ENCODE measurements at places on chromosomes 6 and 20. TPM values are rescaled to one million over a fixed set of nuclear protein-coding genes. Genes with fewer than 3 reads are reported as not detected.

DNA sequence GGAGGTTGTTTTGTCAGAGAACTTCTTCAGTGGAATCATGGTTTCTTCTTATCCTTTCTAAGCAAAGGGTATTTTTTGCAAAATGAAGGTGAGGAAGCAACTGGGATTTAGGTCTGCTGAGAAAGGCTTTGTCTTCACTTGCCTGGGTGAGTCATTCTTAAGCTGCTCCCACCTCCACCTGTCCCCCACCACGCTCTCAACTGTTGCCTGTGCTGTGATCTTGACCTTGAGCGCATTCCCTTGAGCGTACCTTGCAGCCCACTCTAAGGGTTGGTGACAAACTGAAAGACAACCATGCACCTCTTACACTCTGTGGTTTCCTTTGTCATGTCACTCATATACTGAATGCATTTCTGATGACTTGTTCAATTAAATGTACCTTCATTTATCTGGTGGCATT, 641.1 kb downstream of the RNF144B start:
- no peaks in the 10 kb centered on the region for H3K36me3 ChIP-seq
- H3K4me1 ChIP-seq: no peaks in the 10 kb centered on the region
- no peak overlapping the region for H3K4me3 ChIP-seq
- H3K27me3 ChIP-seq: no peaks in the 10 kb centered on the region
- DNase-seq: no peak
- no peak overlapping the region for H3K27ac ChIP-seq

- no peaks in the 10 kb centered on the region for H3K36me3 ChIP-seq
- H3K4me1 ChIP-seq: no peaks in the 10 kb centered on the region
- DNase-seq: no peak
- H3K27me3 ChIP-seq: peaks cover 3% of the 10 kb centered on the region
- H3K4me3 ChIP-seq: no peak overlapping the region
Observed at GRCh38 chr6:25504661-25505060, 147.4 kb upstream of the SCGN start.

GRCh38 chr6:20212392-20213111, at the start of gene MBOAT1:
TSS of gene MBOAT1 (minus strand) at chr6:20212469. CDS start at chr6:20212234, 235 bp downstream.
- peak; percentile 77 for DNase-seq
- no peaks in the 10 kb centered on the region for H3K36me3 ChIP-seq
- no peaks in the 10 kb centered on the region for H3K27me3 ChIP-seq
- H3K27ac ChIP-seq: peak within 1 kb of the TSS; percentile 94
- peaks cover 41% of the 10 kb centered on the region for H3K4me1 ChIP-seq

- DNase-seq: no peak
- no peaks in the 10 kb centered on the region for H3K27me3 ChIP-seq
- H3K27ac ChIP-seq: peak overlapping the region; percentile 6
- no peaks in the 10 kb centered on the region for H3K36me3 ChIP-seq
- no peak overlapping the region for H3K4me3 ChIP-seq
- H3K4me1 ChIP-seq: peaks cover 8% of the 10 kb centered on the region
Observed at GRCh38 chr20:8454137-8454712, 322.2 kb downstream of the PLCB1 start.

DNA sequence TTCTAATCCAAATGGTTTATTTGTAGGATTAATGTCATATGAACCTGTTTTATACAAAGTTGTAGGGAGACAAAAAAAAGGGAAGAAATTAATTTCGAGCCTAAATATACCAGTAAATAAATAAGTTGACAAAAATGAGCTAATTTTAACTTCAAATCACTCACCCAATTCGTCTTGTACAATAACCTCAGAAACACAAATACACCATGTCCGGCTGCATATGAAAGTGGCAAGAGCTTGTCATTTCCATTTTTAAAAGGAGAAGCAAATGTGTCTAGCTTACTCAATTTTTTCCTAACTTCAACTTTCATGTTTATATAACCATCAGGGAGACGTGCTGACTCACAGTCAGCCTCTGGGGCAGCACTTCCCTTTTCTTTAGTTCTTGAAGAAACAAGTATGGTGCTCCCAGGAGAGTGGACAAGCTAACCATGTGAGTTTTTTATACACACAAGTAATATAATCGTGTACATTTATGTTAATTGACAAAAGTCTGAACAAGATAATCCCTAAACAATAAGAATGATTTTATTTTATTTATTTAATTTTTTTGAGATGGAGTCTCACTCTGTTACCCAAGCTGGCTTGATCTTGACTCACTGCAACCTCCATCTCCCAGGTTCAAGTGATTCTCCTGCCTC, 55.5 kb upstream of the SGK1 start:
- H3K36me3 ChIP-seq: no peaks in the 10 kb centered on the region
- no peak for DNase-seq
- no peak overlapping the region for H3K4me3 ChIP-seq
- H3K4me1 ChIP-seq: peaks cover 30% of the 10 kb centered on the region
- peak overlapping the region; percentile 51 for H3K27ac ChIP-seq

DNA sequence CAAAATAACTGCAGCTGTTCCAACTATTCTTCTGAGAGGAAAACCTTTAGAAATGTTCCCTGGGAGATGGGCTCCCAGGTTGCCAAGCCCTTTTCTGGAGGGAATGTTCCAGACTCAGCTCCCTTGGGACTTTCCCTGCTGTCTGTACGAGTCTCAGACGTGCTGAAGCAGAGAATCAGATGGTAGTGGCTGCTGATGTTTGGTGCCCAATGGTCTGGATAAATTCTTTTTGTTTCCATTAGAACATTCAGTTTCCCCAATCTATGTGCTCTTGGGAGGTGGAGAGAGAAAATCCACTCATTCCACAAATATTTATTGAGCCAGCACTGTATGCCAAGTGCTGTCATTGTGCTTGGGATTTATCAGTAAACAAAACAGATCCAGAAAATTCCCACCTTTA, 40.0 kb downstream of the SNHG17 start:
- no peak overlapping the region for H3K4me3 ChIP-seq
- no peak overlapping the region for H3K27ac ChIP-seq
- no peak for DNase-seq
- no peaks in the 10 kb centered on the region for H3K36me3 ChIP-seq
- peaks cover 12% of the 10 kb centered on the region for H3K27me3 ChIP-seq
- no peaks in the 10 kb centered on the region for H3K4me1 ChIP-seq

DNA sequence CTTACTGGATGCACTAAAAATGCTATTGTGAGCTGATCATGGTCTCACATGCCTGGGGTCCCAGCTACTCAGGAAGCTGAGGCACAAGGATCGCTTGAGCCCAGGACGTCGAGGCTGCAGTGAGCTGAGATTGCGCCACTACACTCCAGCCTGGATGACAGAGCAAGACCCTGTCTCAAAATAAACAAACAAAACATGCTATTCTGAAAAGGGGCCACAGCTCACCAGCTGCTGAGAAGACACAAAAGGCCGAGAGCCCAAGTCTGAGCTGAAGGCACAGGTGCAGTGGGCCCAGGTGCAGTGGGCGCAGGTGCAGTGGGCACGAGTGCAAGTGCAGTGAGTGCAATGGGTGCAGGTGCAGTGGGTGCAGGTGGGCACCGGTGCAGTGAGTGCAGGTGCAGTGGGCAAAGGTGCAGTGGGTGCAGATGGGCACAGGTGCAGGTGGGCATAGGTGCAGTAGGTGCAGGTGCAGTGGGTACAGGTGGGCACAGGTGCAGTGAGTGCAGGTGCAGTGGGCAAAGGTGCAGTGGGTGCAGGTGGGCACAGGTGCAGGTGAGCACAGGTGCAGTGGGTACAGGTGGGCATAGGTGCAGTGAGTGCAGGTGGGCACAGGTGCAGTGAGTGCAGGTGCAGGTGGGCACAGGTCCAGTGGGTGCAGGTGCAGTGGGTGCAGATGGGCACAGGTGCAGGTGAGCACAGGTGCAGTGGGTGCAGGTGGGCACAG, 16.0 kb downstream of the ZBTB46 start:
- H3K4me3 ChIP-seq: no peak overlapping the region
- DNase-seq: no peak
- H3K4me1 ChIP-seq: no peaks in the 10 kb centered on the region
- H3K27ac ChIP-seq: no peak overlapping the region

DNA sequence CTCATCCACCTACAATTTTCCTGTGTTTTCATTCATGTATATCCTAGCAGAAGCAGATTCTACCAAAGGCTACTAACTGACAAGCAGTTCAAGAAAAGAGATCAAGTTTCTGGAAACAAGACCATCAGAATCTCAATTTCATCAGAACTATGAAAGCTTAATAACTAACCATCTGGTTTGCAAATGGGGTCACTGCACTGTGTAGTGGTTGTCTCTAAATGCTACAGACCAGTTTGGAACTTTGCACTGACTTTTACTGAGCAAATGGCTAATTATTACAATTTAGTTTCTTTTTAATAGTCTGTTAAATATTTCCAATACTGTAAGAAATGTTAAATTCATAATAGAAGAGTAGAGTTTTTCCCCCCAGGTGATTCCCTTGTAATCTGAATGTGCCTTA, 64.5 kb downstream of the REPS1 start:
- no peak overlapping the region for H3K4me3 ChIP-seq
- peaks cover 29% of the 10 kb centered on the region for H3K36me3 ChIP-seq
- no peaks in the 10 kb centered on the region for H3K27me3 ChIP-seq
- peaks cover 4% of the 10 kb centered on the region for H3K4me1 ChIP-seq
- no peak overlapping the region for H3K27ac ChIP-seq

DNA sequence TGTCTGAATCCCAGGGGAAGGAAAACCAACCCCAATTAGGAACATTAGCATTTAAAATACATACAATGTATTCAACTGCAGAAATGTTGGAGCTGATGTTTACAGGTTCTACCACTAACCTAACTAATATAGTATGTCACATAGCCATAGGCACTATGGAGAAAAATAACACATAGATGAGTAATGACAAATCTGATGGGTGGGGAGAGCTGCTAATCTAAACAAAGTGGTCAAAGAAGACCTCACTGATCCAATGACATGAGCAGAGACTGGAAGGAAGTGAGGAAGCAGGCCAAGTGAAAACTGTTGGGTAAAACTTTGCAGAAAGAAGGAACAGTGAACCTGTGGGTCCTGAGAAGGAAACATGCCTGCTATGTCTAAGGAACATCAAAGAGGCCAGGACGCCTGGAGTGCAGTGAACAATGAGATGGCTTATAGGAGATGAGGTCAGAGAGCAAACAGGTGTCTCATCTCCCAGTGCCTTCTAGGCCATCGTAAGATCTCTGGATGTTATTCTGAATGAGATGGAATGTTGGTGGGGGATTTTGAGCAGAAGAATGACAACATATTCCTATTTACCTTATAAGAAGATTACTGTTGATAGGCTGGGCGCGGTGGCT, 135.7 kb downstream of the ALDH8A1 start:
- no peak overlapping the region for H3K4me3 ChIP-seq
- H3K36me3 ChIP-seq: no peaks in the 10 kb centered on the region
- H3K4me1 ChIP-seq: no peaks in the 10 kb centered on the region
- H3K27me3 ChIP-seq: peaks cover 7% of the 10 kb centered on the region
- no peak for DNase-seq
- no peak overlapping the region for H3K27ac ChIP-seq

DNA sequence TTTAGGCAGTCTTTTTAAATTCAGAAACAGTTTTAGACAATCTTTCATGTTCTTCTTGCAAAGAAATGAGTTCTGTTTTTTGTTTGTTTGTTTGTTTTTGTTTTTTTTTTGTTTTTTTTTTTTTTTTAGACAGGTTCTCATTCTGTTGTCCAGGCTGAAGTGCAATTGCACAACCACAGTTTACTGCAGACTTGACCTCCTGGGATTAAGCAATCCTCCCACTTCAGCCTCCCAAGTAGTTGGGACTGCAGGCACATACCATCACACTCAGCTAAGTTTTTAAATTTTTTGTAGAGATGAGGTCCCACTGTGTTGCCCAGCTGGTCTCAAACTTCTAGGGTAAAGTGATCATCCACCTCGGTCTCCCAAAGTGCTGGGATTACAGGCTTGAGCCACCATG, 96.2 kb downstream of the OTOR start:
- H3K27me3 ChIP-seq: no peaks in the 10 kb centered on the region
- no peak overlapping the region for H3K27ac ChIP-seq
- DNase-seq: no peak
- H3K4me1 ChIP-seq: no peaks in the 10 kb centered on the region
- no peaks in the 10 kb centered on the region for H3K36me3 ChIP-seq

GRCh38 chr20:48065833-48066232, 280.6 kb upstream of the SULF2 start:
- H3K27me3 ChIP-seq: no peaks in the 10 kb centered on the region
- no peak for DNase-seq
- no peak overlapping the region for H3K4me3 ChIP-seq
- no peaks in the 10 kb centered on the region for H3K36me3 ChIP-seq
- no peak overlapping the region for H3K27ac ChIP-seq

- DNase-seq: no peak
- H3K4me3 ChIP-seq: no peak overlapping the region
- no peak overlapping the region for H3K27ac ChIP-seq
- peaks cover 3% of the 10 kb centered on the region for H3K27me3 ChIP-seq
- H3K36me3 ChIP-seq: no peaks in the 10 kb centered on the region
Observed at GRCh38 chr20:33015700-33016580, 8.4 kb downstream of the BPIFB2 start.

DNA sequence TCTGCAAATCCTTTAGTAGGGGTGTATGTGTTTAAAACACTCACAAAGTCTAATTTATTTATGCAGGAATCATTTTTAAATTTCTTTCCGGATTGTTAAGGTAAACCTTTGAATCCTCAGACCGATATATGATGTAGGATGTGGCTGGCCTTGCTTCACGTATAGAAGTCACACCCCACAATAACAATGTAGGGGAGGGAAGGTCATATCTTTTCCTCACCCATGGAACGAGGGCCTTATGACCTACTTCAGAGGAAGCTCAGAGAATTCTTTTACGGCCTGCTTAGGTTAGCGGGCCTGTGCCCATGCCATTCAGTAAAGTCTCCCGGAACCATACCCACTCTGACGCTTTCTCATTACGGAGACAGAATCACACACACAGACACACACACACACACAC, 102.9 kb downstream of the MAP3K7 start:
- H3K27me3 ChIP-seq: no peaks in the 10 kb centered on the region
- no peak for DNase-seq
- no peak overlapping the region for H3K27ac ChIP-seq
- H3K36me3 ChIP-seq: peaks cover 9% of the 10 kb centered on the region
- H3K4me3 ChIP-seq: no peak overlapping the region
- H3K4me1 ChIP-seq: peaks cover 10% of the 10 kb centered on the region

Gene MAP1LC3A
- 2.4 TPM for total RNA-seq

Gene RAB44
- total RNA-seq: not detected

Gene MAPK13
- total RNA-seq: 37.5 TPM

Gene CTCFL
- total RNA-seq: not detected

Gene ZBTB46
- total RNA-seq: 1.1 TPM

Gene CDH26
- 0.30 TPM for total RNA-seq

Gene LY6G5C
- 4.6 TPM for total RNA-seq

Gene LATS1
- total RNA-seq: 28.4 TPM

Gene EEF1A2
- 1.4 TPM for total RNA-seq

Gene SNX21
- 2.0 TPM for total RNA-seq

Gene MEI4
- not detected for total RNA-seq
